ENCODE measurements at places on chromosomes 6 and 20.

GRCh38 chr6:38610050-38610625 is 29.6 kb downstream of the BTBD9 start:
- DNase-seq = no peak

DNA sequence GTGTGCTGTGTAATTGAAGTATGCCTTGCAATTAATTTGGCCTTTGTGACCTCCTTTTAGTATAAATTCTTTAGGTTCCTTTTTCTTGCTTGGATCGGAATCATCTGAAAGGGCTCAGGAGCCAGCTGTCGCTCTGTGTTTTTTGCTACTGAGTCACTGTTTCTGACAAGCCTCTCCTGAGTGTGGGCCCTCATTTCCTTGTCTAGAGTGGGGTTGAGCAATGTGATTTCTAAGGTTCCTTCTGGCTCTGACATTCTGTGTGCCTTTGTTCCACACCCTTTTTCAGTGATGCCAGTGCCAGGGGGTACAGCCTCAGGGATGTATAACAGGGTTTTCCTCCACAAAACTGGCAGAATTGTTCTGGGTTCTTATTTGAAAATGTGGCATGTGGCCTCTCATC is 26.5 kb downstream of the DAAM2 start:
- no peak for DNase-seq

DNA sequence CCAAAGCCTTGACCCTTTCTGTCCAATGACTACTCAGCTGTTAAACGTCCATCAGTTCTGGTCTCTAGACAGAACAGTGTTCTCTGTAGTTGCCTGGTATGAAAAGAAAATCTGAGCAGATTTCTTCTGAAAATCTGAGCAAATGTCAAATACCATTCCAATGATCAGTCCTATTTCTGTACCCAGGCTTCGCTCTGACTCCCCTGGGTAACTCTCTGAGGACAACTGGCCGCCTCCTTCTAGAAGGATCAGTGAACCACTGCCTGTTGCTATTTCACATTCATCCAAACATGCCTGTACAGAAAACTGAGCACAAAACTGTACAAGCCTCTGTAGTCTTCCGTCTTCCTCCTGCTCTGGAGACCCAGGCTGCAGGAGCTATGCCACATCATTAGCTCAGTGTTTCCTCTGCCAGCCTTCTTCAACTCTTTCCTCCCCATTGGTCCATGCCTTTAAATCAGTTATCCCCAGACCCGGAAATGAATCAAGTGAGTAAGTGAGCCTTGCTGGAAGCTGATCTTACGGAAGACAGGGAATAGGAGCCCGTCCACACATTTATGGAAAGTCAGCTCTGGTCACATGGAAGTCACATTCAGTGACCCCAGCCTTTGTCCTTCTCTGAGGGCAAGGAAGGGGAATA is 63.3 kb downstream of the DAAM2 start:
- DNase-seq = no peak

GRCh38 chr6:150527100-150527499 is 72.6 kb upstream of the PLEKHG1 start:
- no peak for DNase-seq

GRCh38 chr6:111543913-111544435 is 61.0 kb upstream of the REV3L start:
- no peak for DNase-seq

DNA sequence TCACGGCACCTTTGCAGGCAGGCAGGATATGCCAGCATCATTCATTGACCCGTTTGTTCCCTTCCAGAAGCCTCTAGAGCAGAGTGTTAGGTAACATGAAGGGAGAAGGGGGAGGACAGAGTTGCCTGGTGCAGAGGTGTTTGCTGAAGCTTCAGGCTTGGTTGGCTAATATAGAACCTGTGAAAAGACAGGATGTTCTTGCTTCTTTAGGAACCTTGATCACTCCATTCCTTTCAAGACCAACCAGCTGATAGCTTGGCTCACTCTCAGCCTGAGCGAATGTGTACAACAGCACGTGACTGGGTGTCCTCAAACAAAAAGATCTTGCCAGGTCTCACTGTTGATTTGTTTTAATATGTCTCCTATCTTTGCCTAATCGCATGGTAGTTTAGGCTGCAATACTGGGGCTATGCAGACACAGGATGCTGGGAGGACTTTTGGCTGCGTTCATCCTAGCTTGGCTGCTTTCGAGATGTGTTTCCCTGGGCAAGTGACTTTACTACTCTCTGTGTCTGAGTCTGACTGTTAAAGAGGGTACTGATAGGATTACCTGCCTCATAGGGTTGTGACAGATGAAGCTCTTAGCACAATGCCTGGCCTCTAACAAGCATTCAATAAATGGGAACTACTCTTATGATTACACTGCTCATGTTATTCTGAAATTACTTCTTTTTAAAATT is 16.0 kb downstream of the SHLD1 start:
- no peak for DNase-seq

DNA sequence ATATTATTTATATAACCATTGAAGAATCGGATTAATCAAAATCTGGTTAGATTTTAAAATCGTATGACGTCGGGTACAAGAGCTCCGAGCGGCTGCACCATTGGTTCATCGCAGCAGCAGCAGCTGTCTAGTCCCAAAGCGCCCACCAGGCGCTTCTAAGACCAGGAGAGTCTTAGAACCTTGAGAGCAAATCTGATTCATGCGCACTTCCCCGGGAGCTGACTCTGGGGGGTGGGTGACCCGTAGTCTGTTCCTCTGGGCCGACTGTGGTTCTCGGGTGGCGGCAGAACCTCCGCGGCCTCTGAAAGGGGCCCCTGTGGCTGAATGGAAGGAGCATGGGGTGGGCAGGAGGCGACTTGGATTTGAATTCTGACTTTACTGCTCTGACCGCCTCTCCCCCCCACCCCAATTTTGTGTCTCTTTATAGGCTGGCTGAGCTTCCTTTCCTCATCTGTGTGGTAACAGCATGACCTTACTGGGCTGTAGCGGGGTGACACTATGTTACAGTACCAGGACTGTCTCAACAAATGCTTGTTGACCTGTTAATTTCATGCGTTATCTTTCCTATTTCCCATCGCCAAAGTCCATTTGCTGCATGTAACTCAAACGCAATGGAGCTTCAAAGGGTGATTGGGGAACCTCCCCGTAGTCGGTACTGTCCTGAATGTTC is 119.7 kb downstream of the RTN4IP1 start:
- DNase-seq = no peak
